ENCODE measurements at places on chromosomes 16 and 17.

GRCh38 chr16:13928646-13929045, 8.7 kb downstream of the ERCC4 start:
- no peak for DNase-seq
- no peak overlapping the region for H3K27ac ChIP-seq
- H3K4me3 ChIP-seq: no peak overlapping the region
- no peaks in the 10 kb centered on the region for H3K27me3 ChIP-seq
- no peaks in the 10 kb centered on the region for H3K4me1 ChIP-seq

GRCh38 chr17:72510351-72511016, 389.7 kb downstream of the SOX9 start:
- no peaks in the 10 kb centered on the region for H3K4me1 ChIP-seq
- DNase-seq: no peak
- no peak overlapping the region for H3K27ac ChIP-seq
- H3K27me3 ChIP-seq: no peaks in the 10 kb centered on the region
- H3K36me3 ChIP-seq: no peaks in the 10 kb centered on the region
- no peak overlapping the region for H3K4me3 ChIP-seq

GRCh38 chr17:72915625-72916081, 176.8 kb downstream of the SLC39A11 start:
- H3K27me3 ChIP-seq: no peaks in the 10 kb centered on the region
- no peak for DNase-seq
- no peaks in the 10 kb centered on the region for H3K36me3 ChIP-seq
- no peaks in the 10 kb centered on the region for H3K4me1 ChIP-seq
- no peak overlapping the region for H3K4me3 ChIP-seq

GRCh38 chr16:12405089-12405488, 398.6 kb downstream of the CPPED1 start:
- peaks cover 9% of the 10 kb centered on the region for H3K36me3 ChIP-seq
- H3K4me1 ChIP-seq: no peaks in the 10 kb centered on the region
- no peak overlapping the region for H3K4me3 ChIP-seq

- H3K4me3 ChIP-seq: no peak overlapping the region
- H3K4me1 ChIP-seq: no peaks in the 10 kb centered on the region
- no peak overlapping the region for H3K27ac ChIP-seq
- DNase-seq: no peak
- no peaks in the 10 kb centered on the region for H3K36me3 ChIP-seq
Measured at GRCh38 chr17:47237841-47238240, 15.8 kb upstream of the ITGB3 start.
